ENCODE measurements at places on chromosomes 13 and 19. TPM values are rescaled to one million over a fixed set of nuclear protein-coding genes. Genes with fewer than 3 reads are reported as not detected.
A peak's percentile ranks its signal among the peaks of the same experiment; 100 is the strongest.

- DNase-seq, result no peak
- H3K27ac ChIP-seq, result no peak overlapping the region
- no peaks in the 10 kb centered on the region for H3K4me1 ChIP-seq
Measured at GRCh38 chr19:40192758-40193586, 1.7 kb downstream of the MAP3K10 start.

DNA sequence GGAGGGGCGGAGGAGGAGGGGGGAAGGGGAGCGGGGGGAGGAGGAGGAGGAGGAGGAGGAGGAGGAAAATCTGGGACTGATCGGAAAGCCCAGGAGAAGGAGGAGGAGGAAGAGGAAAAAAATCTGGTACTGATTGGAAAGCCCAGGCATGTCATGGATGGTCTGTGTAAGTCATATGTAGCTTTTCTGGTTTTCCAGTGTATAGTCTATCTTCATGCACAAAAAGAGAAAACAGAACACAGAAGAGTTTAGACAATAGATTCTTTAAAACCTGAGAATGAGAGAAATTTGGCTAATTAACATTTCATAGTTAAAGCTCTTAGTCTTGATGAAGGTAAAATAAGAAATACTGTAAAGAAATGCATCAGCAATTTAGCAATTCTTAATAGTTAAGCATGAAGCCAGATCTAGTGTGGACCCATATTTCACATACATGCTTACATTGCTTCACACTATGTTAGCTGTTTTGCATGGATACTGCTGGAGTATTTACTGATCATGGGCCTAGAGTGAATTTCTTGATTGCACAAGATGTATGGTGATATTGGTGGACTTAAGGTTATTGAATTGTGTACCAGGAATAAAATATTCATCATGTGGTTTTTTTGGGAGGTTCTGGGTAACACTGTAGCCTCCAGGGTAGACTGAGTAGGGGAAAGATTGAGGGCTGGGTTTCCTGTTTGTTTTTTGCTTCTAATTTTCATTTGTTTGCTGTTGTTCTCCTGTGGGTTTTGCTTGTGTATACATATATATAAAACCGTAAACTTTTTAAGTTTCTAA is 41.4 kb downstream of the SUCLA2 start:
- no peak overlapping the region for H3K27ac ChIP-seq
- peaks cover 12% of the 10 kb centered on the region for H3K36me3 ChIP-seq
- no peak overlapping the region for H3K4me3 ChIP-seq
- no peak for DNase-seq
- H3K4me1 ChIP-seq, result no peaks in the 10 kb centered on the region
- H3K27me3 ChIP-seq, result no peaks in the 10 kb centered on the region

DNA sequence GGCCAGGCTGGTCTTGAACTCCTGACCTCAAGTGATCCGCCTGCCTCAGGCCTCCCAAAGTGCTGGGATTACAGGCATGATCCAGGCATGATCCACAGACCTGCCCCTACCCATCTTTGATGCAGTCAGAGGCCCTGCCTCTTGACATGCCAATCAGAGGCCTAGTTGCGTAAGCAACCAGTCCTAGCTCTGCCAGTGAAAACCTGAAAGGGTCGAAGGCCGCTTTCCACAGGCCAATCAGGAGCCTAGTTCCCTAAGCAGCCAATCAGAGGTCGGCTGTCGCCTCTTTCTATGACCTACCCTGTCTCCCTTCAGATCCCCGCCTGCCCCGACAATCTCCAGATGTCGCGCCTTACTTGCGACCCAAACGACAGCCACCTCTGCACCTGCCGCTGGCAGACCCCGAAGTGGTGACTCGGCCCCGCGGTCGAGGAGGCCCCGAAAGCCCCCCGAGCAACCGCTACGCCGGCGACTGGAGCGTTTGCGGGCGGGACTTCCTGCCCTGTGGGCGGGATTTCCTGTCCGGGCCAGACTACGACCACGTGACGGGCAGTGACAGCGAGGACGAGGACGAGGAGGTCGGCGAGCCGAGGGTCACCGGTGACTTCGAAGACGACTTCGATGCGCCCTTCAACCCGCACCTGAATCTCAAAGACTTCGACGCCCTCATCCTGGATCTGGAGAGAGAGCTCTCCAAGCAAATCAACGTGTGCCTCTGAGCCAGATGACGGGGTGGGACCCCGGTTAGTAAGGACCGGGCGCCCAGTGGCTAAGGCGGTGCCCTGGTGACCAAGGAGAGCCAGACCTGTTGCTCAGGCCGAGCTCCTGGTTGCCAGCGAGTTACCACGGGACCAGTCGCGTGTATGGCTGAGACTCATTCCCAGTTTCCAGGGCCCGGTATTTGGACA is 6.3 kb downstream of the SYDE1 start:
- no peak for DNase-seq
- H3K4me3 ChIP-seq, result no peak overlapping the region
- H3K27me3 ChIP-seq, result no peaks in the 10 kb centered on the region
- no peak overlapping the region for H3K27ac ChIP-seq

- H3K27ac ChIP-seq, result no peak overlapping the region
- no peaks in the 10 kb centered on the region for H3K27me3 ChIP-seq
- H3K4me1 ChIP-seq, result no peaks in the 10 kb centered on the region
- DNase-seq, result no peak
- H3K36me3 ChIP-seq, result no peaks in the 10 kb centered on the region
- H3K4me3 ChIP-seq, result no peak overlapping the region
Measured at GRCh38 chr13:36357692-36358091, 11.5 kb upstream of the SPART start.

GRCh38 chr19:5782945-5783919 is 1.3 kb downstream of the PRR22 start:
- no peaks in the 10 kb centered on the region for H3K4me1 ChIP-seq
- no peak for DNase-seq
- no peak overlapping the region for H3K27ac ChIP-seq
- no peaks in the 10 kb centered on the region for H3K27me3 ChIP-seq

GRCh38 chr19:50779504-50780457 is 9.5 kb downstream of the GPR32 start:
- no peaks in the 10 kb centered on the region for H3K4me1 ChIP-seq
- H3K27ac ChIP-seq, result no peak overlapping the region
- peaks cover 22% of the 10 kb centered on the region for H3K27me3 ChIP-seq
- DNase-seq, result no peak
- H3K4me3 ChIP-seq, result no peak overlapping the region

GRCh38 chr13:43088093-43088511 is 64.7 kb downstream of the DNAJC15 start:
- H3K4me1 ChIP-seq, result no peaks in the 10 kb centered on the region
- no peak overlapping the region for H3K27ac ChIP-seq
- no peaks in the 10 kb centered on the region for H3K27me3 ChIP-seq
- no peak for DNase-seq
- H3K36me3 ChIP-seq, result no peaks in the 10 kb centered on the region

GRCh38 chr13:87331178-87331577 is 340.0 kb upstream of the SLITRK5 start:
- no peaks in the 10 kb centered on the region for H3K4me1 ChIP-seq
- H3K36me3 ChIP-seq, result no peaks in the 10 kb centered on the region
- no peak overlapping the region for H3K4me3 ChIP-seq
- no peaks in the 10 kb centered on the region for H3K27me3 ChIP-seq
- DNase-seq, result peak; percentile 47
- H3K27ac ChIP-seq, result no peak overlapping the region

- H3K4me3 ChIP-seq, result no peak overlapping the region
- H3K36me3 ChIP-seq, result no peaks in the 10 kb centered on the region
- no peaks in the 10 kb centered on the region for H3K4me1 ChIP-seq
- DNase-seq, result no peak
- no peaks in the 10 kb centered on the region for H3K27me3 ChIP-seq
- H3K27ac ChIP-seq, result no peak overlapping the region
Measured at GRCh38 chr13:76499891-76500290, 386.3 kb downstream of the KCTD12 start.

GRCh38 chr13:113428871-113429607 is 24.2 kb downstream of the ADPRHL1 start:
- H3K36me3 ChIP-seq, result no peaks in the 10 kb centered on the region
- H3K27me3 ChIP-seq, result no peaks in the 10 kb centered on the region
- no peak overlapping the region for H3K4me3 ChIP-seq
- H3K4me1 ChIP-seq, result no peaks in the 10 kb centered on the region
- DNase-seq, result peak; percentile 28

DNA sequence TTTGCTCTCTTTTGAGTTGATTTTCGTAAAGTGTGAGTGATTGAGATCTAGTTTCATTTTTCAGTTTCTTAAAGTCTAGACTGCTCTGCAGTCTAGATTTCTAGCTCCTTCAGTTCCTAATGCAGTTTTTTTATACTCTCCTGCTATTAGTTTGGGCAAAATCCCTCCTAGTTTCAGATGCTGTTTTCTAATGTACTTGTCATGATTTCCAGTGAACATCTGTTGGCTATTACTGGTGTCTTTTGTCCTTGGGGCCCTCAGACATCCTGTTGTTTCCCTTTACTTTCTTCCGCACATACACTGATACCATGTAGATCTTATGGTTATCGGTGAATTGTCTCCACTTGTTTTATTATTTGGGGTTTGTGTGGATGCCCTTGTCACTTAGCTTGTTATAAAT is 292.1 kb downstream of the TDRD3 start:
- H3K36me3 ChIP-seq, result no peaks in the 10 kb centered on the region
- H3K4me3 ChIP-seq, result no peak overlapping the region
- H3K27ac ChIP-seq, result no peak overlapping the region
- H3K4me1 ChIP-seq, result no peaks in the 10 kb centered on the region

DNA sequence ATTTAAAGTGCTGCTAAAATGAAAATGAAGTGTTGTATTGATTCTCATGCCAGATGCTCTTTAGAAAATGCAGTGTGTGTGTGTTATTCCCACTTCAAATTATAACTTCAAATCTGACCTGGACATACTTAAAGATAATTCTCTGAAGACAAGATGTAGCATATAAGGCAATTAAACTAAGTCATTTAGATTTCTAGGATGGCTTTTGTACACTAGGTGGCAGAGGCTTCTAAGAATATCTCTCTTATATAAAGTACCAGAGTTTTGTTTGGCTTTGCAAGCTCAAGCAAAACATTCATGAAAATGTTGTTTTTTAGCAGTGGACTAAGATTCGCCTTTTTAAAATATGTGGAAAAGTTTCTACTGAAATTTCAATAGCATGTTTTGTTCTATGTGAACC is 407.2 kb downstream of the GPC5 start:
- no peak overlapping the region for H3K4me3 ChIP-seq
- DNase-seq, result no peak
- no peaks in the 10 kb centered on the region for H3K36me3 ChIP-seq
- no peaks in the 10 kb centered on the region for H3K27me3 ChIP-seq
- H3K4me1 ChIP-seq, result no peaks in the 10 kb centered on the region
- no peak overlapping the region for H3K27ac ChIP-seq

- H3K4me3 ChIP-seq, result peak overlapping the region; percentile 26
- no peak overlapping the region for H3K27ac ChIP-seq
- H3K4me1 ChIP-seq, result no peaks in the 10 kb centered on the region
Measured at GRCh38 chr19:47609906-47610894, 1.3 kb downstream of the BICRA start.

CLEC4G gene
- total RNA-seq, result 0.72 TPM

ZNF780A gene
- 26.2 TPM for total RNA-seq

NTF4 gene
- total RNA-seq, result 0.28 TPM

CGB3 gene
- not detected for total RNA-seq

SIGLEC14 gene
- 11.5 TPM for total RNA-seq

ZNF540 gene
- total RNA-seq, result 8.4 TPM

ZGLP1 gene
- 4.6 TPM for total RNA-seq

RXFP2 gene
- total RNA-seq, result 0.09 TPM

Measured in kidney (tissue), 22 donors.